Fibroblast of skin of right biceps (primary cell): ENCODE measurements at places on chromosomes 2 and 18.

- DNase-seq = no peak
Measured at GRCh38 chr2:169015943-169016342, 15.2 kb downstream of the ABCB11 start.

- DNase-seq = no peak
Measured at GRCh38 chr2:120871016-120871635, 135.5 kb downstream of the GLI2 start.

DNA sequence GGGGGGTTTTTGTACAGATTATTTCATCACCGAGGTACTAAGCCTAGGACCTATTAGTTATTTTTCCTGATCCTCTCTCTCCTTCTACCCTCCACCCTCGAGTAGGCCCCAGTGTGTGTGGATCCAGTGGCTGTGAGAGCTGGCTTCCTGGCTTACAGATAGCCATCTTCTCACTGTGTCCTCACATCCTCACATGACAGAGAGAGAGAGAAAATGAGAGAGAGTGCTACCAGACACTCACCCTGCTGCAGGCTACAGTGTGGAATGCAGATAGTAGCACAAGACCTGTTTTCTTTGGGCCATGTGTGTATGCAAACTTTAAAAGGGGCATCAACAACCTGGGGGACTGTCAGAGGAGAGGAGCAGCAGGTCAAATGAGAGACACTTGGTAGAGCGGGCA, 9.5 kb downstream of the KCNK3 start:
- no peak for DNase-seq

DNA sequence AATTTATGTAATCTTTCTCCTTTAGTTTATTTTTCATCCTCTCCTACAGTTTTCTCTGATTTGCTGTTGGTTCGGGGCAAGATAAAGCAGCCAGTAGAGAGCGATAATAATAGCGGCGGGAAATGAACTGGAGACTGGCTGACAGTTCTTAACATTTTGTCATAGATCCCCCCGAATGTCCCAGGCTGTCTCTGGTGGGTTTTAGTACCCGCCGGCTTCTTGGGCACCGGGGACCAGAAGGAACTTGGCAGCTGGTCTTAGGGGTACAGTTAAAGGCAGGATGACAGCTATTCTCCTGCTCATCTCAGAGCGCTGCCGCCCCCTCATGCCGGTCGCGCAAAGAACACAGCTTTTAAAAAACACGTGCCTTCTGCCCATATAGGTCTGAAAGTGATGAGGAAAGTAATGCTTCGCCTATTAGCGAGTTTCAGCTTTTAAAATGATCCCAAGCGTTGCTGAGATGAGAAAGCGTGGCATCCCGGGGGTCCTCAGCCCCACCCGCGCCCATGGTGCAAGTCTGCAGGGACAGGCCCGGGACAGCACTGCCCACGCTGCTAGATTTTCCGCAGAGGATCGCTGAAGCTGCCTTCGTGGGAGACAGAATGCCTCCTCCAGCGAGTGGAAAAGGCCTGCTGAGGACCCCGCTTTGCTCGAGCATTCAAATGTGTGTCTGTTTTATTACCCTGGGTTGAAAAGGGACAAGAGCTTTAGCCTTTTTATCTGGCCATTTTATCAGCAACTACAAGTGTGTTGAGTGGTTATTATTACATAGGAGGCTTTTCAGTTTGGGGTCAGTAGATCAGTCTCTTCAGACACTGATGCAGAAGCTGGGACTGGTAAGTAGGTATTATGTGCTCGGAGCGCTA, 3.8 kb downstream of the ONECUT2 start:
- DNase-seq = no peak

DNA sequence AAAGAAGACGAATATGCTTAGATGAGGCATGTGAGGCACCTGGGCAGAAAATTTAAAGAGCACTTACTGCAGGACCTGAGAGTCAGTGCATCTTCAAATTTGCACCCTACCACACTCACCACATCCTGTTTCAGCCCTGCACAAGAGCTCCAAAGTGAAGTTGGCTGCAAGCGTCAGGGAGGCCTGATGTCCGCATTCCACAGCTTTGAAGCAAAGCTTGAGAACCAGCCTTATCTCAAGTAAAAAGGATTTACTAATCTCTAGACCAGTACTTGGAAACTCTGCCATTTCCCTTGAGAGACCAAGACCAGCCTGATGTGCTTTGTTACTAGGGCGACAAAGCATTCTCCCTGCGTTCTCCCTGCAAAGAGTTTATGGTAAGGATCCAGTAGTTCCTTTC, 3.4 kb upstream of the ASNSD1 start:
- DNase-seq = peak; percentile 53

- no peak for DNase-seq
Measured at GRCh38 chr2:38244301-38244700, 132.8 kb downstream of the ATL2 start.

- DNase-seq = no peak
Measured at GRCh38 chr2:69023236-69023635, 10.3 kb downstream of the ANTXR1 start.

GRCh38 chr2:58641001-58641400, 399.9 kb upstream of the FANCL start:
- DNase-seq = no peak

DNA sequence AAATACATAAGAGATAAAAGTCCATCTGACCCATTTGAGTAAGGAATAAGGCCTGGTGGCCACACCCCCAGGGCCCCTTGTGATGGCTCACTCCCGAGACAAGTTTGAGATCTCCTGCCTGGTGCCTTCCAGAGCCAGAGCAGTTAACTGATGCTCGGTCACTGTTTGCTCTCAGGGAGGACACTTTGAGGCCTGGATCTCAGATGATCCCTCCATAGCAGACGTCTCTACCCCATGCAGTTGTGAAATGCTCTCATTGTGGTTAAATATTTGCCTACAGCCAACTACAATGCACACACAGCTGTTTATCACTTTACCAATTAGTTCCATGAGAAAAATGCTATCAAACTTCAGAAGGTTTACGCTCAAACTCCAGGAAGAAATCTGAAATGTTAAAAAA, 12.3 kb downstream of the GYPC start:
- DNase-seq = no peak

DNA sequence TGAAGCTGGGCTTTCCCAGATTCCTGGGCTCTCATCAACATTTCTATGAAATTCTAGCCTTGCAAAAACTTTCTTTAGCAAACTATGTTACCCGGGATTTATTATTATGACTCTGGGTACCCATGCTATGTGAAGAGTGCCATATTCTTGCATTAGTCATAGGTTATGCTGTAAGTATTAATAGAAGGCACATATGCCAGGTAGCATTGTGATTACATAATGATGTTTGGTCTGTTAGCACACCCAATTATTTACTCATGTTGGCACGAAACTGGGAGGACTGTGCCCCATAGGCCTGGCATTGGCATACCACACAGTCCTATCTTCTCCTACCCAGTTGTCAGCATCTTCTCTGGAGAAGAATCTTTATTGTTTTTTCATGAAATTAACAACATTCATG, 171.0 kb downstream of the SLC4A3 start:
- no peak for DNase-seq

DNA sequence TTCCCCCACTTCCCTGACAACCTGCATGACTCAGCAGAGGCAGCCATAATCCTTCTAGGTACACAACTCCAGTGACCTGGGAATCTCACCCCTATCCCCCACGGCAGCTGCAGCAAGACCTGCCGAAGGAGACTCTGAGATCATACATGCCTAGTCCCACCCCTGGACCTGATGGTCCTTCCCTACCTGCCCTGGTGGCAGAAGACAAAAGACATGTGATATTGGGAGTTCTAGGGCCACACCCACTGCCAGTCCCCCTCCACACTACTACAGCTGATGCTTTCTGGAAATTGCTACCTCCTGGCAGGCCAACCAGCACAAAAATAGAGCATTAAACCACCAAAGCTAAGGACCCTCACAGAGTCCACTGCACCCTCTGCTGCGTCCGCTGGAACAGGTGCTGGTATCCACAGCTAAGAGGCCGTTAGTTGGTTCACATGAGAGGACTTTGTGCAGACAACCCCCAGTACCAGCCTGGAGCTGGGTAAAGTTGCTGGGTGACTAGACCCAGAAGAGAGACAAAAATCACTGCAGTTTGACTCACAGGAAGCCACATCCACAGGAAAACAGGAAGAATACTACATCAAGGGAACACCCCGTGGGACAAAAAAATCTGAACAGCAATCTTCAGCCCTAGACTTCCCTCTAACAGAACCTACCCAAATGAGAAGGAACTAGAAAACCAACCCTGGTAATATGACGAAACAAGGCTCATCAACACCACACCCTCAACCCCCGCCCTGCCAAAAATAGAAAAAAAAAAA, 12.5 kb downstream of the MARCO start:
- no peak for DNase-seq

GRCh38 chr2:97963880-97964279, 31.9 kb downstream of the TMEM131 start:
- no peak for DNase-seq

- DNase-seq = peak; percentile 40
Measured at GRCh38 chr2:157784169-157784822, 91.8 kb downstream of the ACVR1 start.

DNA sequence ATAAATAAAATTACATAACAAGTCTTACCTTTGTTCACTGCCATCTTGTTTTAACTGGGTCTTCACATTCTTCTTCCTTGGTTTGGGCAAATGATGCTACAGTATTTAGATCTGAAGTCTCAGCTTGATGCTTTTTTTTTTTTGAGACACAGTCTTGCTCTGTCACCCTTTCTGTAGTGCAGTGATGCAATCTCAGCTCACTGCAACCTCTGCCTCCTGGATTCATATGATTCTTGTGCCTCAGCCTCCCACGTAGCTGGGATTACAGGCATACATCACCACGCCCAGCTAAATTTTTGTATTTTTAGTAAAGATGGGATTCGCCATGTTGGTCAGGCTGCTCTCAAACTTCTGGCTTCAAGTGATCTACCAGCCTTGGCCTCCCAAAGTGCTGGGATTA, 53.2 kb upstream of the MAT2A start:
- no peak for DNase-seq

DNA sequence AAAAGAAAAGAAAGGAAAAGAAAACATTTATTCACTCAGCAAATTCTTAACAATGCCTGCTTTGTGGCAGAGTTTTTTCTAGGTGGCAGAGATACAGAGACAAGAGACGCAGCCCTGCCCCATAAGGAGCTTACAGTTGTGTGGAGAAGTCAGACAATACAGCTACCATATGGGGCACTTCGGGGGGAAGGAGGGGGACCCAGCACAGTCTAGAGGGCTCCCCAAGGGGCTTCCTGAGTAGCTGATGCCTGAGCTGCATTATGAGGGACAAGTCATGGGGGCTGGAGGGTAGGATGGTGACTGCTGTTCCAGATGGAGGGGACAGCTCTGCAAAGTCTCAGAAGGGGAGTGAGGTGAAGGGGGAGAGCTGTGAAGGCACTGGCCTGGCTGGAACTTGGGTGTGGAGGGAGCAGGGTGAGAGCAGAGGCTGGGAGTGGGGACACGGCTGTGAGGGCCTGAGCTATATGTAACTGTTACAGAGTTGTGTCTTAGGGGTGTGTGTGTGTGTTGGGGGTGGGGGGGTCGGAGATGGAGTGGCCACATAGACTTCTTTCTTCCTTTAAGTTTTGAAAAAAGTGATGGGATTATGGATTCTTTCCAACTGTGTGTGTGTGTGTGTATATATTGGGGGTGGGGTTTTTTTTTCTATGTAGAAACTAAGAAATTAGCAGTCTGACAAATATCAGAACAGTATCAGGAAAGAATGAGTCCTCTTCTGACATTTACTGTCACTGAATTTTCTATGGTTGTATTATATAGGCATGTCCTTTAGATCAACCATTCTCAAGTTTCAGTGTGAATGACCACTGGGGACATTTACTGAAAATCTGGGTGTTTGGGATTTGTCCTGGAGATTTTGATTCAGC, 66.0 kb upstream of the HAAO start:
- DNase-seq = no peak

- DNase-seq = no peak
Measured at GRCh38 chr18:72868585-72869225, 918 bp upstream of the NETO1 start.

GRCh38 chr18:66632756-66633155, 28.9 kb upstream of the CDH19 start:
- peak; percentile 57 for DNase-seq

- DNase-seq = no peak
Measured at GRCh38 chr2:241204490-241204889, 16.0 kb downstream of the ANO7 start.

GRCh38 chr18:22276334-22276713, 106.9 kb downstream of the GATA6 start:
- no peak for DNase-seq

GRCh38 chr2:38154395-38154794, 78.4 kb upstream of the CYP1B1 start:
- no peak for DNase-seq

- no peak for DNase-seq
Measured at GRCh38 chr18:76373297-76373696, 121.7 kb downstream of the ZNF516 start.

- DNase-seq = no peak
Measured at GRCh38 chr2:1656961-1657841, 87.1 kb downstream of the PXDN start.

DNA sequence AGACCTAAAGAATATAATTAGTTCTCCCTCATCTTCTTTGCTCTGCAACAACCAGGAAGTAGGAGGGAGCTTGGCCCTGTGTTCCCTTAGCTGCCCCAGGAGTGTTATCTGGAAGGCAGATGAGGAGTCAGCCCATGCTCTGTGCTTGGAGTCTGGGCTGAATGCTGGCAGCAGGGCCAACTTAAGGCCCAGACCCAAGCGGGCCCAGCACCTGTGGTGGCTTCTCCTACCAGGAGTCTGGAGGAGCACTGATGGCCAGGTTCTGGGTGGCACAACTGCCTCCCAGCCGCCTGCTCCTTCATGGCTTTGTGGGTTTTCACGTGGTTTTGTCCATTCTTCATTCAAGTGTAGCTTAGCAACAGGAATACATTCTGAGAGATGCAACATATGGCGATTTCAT, 1910.7 kb upstream of the LRRTM1 start:
- no peak for DNase-seq

DNA sequence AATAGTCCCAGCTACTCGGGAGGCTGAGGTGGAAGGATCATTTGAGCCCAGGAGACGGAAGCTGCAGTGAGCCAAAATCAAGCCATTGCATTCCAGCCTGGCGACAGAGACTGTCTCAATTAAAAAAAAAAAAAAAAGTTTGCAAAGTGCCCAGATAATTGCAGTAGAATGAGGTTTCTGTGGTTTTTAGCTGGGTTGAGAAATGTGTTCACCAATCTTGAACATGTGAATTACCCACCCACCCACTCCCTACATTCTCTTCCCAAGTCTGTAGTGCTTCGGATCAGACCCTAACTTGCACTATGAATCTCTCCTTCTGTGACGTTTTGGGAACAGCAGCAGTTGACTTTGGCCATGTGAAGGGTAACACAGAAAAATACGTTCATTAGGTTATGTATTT, 247.3 kb downstream of the PTGR3 start:
- no peak for DNase-seq
